ENCODE measurements at places on chromosomes 3 and 15. TPM values are rescaled to one million over a fixed set of nuclear protein-coding genes. Genes with fewer than 3 reads are reported as not detected.

The RASL12 gene
- total RNA-seq = 4.7 TPM

The CPLX3 gene
- not detected for total RNA-seq

The OR5K2 gene
- total RNA-seq = not detected

The PRR23C gene
- not detected for total RNA-seq

The VWA5B2 gene
- total RNA-seq = not detected

The CDV3 gene
- total RNA-seq = 146 TPM

The FHIT gene
- total RNA-seq = not detected

The TM2D3 gene
- total RNA-seq = 32.8 TPM

The LINGO1 gene
- 0.44 TPM for total RNA-seq

The SPTBN5 gene
- total RNA-seq = 2.4 TPM

The PXK gene
- 34.8 TPM for total RNA-seq

The C3orf20 gene
- 0.03 TPM for total RNA-seq

The A4GNT gene
- total RNA-seq = not detected

The C3orf80 gene
- not detected for total RNA-seq

The PCYT1A gene
- total RNA-seq = 82.0 TPM

The SPINT1 gene
- not detected for total RNA-seq

The ADGRG7 gene
- 51.3 TPM for total RNA-seq

The ZNF280D gene
- 13.2 TPM for total RNA-seq

The MKRN2 gene
- total RNA-seq = 25.5 TPM

The KLHL40 gene
- total RNA-seq = not detected

The KIF23 gene
- 33.8 TPM for total RNA-seq
